ENCODE measurements at places on chromosomes 4 and X. TPM values are rescaled to one million over a fixed set of nuclear protein-coding genes. Genes with fewer than 3 reads are reported as not detected.

DNA sequence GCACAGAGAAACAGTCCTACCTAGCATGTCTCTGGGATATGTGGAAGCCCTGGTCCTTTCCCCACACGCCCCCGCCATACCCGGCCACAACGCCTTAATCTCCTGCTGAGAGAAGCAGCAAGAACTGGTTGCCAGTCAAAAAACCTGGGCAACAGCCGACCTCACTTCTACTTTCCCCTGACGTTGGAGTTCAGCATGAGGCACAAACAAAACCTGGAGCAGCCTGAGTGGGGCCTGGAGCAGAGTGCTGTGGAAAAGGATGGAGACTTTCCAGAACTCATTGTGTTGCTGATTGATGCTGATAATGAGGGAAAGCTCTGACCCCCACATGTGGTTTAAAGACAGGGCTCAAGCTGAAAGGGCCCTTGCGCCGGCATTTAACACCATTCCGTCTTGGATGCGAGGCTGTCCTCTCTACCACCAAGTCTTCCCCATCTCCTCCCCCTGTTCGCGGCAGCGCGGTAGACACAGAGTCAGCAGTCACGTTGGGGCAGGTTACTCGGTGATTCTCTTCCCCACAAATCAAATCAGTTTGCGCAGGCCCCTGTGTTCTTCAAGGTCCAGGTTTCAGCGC is 666 bp downstream of the CCDC158 start:
- no peak for DNase-seq

- DNase-seq: no peak
Measured at GRCh38 chrX:46040001-46040400, 505.2 kb downstream of the ZNF674 start.

The HTRA3 gene
- 133 TPM for total RNA-seq

DNA sequence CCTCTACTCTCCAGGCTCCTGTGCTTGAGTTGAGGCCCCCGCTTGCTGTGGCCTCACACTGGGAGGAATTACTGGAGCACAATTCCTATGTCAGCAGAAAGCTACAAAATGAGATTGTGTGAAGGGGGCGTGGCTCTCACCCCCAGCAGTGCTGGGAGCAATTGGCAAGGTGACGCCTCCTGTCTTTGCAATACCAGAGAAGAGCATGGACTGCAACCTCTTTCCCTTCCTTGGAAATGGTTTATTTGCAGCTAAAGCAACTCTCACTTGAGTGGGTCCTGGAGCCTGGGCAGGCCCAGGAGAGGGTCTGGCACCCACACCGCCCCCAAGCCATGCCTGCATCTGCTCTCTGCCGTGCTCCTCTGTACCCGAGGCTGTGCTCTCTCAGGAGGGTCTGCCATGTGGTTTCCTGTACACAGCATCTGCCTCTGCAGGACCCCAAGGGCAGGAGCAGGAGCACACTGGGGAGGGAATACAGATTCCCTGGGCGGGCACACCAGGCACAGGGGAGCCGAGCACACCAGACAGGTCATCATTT is 32.9 kb upstream of the HGFAC start:
- DNase-seq: peak; percentile 27

- DNase-seq: no peak
Measured at GRCh38 chrX:19331831-19332230, 11.9 kb upstream of the PDHA1 start.

- DNase-seq: no peak
Measured at GRCh38 chr4:143404555-143404954, 67.9 kb downstream of the GAB1 start.

The HGFAC gene
- 0.31 TPM for total RNA-seq

DNA sequence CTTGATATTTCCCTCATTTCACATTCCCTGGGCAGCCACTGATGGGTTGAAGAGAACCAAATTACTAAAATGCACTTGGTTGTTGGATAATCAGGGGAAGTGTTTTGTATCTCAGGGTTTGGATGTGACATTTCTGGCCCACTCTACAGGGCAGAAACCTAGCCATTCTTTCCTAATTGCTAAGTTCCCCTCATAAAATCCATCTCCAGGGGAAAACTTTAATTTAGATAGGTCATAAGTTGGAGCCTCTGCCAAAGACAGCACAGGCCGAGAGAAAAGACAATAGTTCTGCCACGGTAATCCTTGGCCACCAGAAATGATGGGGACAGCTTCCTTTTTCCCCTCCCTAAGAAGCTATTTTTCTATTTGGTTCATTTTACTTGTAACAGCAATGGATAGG is 192.7 kb upstream of the C1QTNF7 start:
- no peak for DNase-seq

The SOD3 gene
- total RNA-seq: 129 TPM

GRCh38 chrX:9466736-9467135 is 1.9 kb downstream of the TBL1X start:
- no peak for DNase-seq

The POU4F2 gene
- total RNA-seq: not detected
